ENCODE measurements at places on chromosomes 3 and 15. TPM values are rescaled to one million over a fixed set of nuclear protein-coding genes. Genes with fewer than 3 reads are reported as not detected.

CLDN18 gene
- total RNA-seq: not detected

CTSH gene
- total RNA-seq: 32.8 TPM

CFAP20DC gene
- 0.50 TPM for total RNA-seq

SLC30A4 gene
- total RNA-seq: 3.6 TPM

STRC gene
- 2.4 TPM for total RNA-seq

P2RY1 gene
- 0.08 TPM for total RNA-seq

TNNC1 gene
- 7.1 TPM for total RNA-seq

TMEM212 gene
- total RNA-seq: not detected

PRR20G gene
- not detected for total RNA-seq

TF gene
- 0.38 TPM for total RNA-seq

All from CD4-positive, alpha-beta memory T cell (primary cell).